ENCODE measurements at places on chromosomes 16 and 17.

DNA sequence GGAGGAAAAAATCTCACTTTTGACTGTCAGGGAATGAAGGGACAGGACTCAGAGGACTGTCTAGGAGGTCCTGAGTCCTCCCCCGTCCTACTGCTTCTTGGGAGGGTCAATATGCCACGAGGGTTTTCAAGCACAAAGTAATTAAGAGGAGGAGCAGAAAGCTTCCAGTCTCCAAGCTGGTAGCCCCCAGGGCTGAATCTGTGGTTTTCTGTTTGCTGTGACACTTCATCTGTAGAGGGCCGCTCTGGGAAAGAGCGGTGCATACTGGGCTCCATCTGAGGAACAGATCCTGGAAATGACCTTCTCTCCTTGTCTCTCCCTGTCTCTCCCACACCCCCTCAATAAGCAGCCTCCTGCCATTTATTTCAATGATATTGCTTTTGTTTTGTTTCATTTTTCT, 180.1 kb upstream of the SDK2 start:
- DNase-seq: no peak

DNA sequence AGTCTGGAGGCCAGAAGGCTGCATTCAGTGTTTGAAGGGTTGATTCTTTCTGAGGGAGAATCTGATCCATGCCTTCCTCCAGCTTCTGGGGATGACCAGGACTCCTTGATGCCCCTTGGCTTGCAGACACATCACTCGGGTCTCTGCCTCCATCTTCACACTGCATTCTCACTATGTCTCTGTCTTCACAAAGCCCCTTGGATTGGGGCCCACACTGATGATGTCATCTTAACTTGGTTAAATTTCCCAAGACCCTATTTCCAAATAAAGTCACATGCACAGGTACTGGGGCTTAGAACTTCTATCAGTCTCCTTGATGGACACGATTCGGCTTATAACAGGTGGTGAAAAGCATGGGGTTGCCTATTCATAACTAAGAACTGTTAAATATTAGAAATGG, 112.1 kb upstream of the MYOCD start:
- no peak for DNase-seq

- no peak for DNase-seq
These were observed 95.1 kb upstream of the CDH5 start for GRCh38 chr16:66271074-66272060.

DNA sequence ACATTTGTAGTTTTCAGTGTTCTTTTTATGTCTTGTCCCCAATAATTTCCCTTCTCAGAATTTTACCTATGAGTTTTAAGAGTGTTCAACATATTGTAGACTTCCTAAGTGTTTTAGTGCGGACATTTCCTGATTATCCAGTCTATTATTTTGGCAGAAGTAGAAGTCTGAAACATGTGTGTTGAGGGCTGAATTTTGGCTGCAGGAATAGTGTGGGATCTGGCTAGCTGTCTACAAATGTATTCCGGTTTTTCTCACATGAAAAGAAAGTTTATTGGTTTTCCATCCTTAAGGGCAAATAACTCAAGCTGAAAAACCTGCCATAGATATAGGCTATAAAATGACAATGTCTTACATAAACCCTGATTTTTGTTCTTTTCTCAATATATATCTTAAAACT, 33.0 kb upstream of the CA10 start:
- no peak for DNase-seq

GRCh38 chr16:88804552-88805339, 1.2 kb downstream of the CDT1 start:
- DNase-seq: no peak

DNA sequence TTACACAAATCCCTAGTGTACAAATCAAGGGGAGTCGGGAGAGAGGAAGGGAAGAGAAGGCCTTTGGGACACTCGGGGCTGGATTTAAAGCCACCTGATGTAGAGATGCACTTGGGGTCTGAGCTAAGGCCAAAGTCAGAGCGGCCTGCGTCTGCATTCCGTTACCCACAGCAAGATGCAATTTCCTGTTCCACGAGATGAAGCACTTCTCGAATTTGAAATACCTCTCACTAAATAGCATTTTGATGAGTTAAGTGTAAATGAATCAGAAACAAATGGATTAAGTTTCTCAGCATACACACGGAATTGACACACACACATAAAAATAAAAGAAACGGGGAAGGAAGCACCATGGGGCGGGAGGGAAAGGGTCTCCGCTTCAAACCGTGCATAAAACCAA, 386.0 kb downstream of the SOX9 start:
- no peak for DNase-seq
